Naive thymus-derived CD4-positive, alpha-beta T cell (primary cell): ENCODE measurements at places on chromosomes 6 and 20.
A peak's percentile ranks its signal among the peaks of the same experiment; 100 is the strongest.

- DNase-seq, result no peak
These were observed 80.0 kb downstream of the EYS start for GRCh38 chr6:65627015-65627414.

- peak; percentile 78 for DNase-seq
These were observed 37.1 kb upstream of the GRM4 start for GRCh38 chr6:34182751-34183531.

DNA sequence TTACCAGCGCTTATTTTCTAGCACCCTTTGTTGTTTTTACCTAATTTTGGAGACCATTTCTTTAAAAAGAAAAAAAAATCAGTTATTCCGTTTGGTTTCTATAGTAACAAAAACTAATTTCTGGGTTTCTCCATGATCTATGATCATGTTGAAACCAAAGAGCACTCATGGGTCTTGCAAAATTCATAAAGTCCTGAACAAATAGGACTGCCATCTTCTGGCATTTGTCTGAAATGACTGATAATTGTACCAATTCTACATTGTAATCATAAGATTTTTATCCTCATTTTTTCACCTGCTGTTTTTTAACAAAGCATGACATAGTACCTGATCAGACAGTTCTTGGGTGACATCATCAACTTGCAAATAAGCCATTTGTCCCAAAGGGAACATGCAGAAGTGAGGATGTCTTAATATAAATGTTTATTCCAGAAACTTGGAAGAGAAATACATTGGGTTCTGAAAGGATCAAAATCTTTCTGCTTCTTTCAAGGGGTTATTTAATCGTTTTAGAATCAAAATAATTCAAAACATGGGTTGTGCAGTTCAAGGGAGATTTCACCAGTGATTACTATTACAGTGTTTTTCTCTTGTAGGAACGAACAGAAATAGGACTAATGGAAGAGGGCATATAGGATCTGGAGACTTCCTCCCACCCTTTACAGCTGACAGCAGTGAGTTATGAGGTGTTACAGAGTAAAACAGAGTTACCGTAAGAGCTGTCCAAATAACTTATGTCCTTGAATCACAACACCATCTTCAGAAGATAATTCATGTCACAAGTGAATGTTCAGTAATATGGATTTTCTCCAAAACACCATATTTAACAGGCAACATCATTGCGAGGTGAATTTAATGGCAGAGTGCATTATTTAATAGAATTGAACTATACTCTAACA, 87.1 kb upstream of the GJE1 start:
- DNase-seq, result no peak

GRCh38 chr6:593139-593906, 63.6 kb downstream of the HUS1B start:
- peak; percentile 48 for DNase-seq

- no peak for DNase-seq
These were observed 96.0 kb downstream of the INSM1 start for GRCh38 chr20:20463933-20464374.
